Kidney (tissue), 22 donors: ENCODE measurements at places on chromosomes 4 and X. TPM values are rescaled to one million over a fixed set of nuclear protein-coding genes. Genes with fewer than 3 reads are reported as not detected.

Gene MAP7D3
- polyA plus RNA-seq, result 5.7 TPM

Gene EFNB1
- 50.6 TPM for polyA plus RNA-seq

Gene TADA2B
- polyA plus RNA-seq, result 14.2 TPM

DNA sequence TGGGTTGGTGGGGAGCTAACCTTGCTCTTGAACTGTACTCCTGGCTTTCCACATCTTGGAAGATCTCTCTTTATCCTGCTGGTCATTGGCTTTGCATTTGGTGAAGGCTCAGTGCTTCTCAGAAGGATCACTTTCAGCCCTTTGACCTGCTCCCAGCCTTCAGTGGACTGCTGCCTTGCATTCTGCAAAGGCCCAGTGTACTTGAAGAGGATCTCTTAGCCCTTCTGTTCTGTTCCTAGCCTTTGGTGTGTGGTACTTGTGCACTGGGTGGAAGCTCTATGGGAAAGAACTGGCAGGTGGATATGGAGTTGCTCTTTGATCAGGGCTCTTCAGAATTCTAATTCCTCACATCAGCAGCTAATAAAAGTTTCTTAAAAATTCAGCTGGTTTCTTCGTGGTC, 46.5 kb downstream of the FGF2 start:
- no peak for DNase-seq

DNA sequence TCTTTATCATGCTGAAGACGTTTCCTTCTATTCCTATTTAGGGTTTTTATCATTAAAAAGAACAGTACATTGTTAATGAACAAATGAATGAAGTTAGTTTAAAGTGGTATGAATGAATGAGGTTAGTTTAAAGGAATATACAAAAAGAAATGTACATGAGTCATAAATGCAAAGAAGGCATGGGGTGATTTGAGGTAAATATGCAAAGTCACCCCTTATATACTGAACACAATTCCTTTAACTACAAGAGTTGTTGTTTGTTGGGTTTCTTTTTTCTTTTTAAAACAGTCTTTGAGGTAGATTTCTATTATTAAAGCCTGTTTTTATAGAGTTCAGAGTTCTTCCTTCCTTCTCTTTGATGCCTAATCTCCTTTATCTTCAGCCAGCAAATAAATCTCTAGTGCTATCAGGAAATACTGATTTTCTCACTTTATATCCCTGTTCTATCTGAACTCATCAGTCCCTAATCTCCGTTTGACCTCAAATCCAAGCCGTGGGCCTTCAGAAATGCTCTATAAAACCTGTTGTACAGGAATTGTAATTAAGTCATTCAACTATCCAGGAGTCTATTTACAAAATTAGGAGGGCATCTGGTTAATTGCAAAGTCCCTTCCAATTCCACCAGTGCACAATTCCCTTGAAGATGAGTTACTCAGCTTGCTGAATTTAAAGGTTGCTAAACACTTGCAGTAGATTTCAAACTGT, 31.6 kb upstream of the ABCG2 start:
- no peak for DNase-seq

- DNase-seq, result no peak
Measured at GRCh38 chr4:71367546-71367945, 28.7 kb downstream of the SLC4A4 start.
